ENCODE measurements at places on chromosomes 11 and 22.

DNA sequence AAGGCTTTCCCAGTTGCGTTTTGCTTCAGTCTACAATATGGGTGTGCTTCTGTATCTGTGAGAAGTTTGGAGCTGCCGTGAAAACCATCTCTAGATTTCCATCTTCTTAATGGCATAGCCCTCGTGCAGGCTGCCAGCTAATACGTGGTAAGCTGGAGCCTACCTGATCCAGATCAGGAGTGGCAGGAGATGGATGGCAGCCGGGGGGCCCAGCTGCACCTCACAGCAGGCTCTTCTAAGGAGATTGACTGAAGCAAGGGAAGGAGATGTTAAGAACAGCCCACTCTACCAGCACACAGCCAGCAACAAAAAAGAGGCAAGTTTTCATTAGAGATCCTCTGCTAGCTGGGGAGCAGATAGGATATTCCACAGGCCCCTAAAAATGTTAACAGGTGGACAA is 115.5 kb downstream of the MSANTD4 start:
- DNase-seq: no peak

DNA sequence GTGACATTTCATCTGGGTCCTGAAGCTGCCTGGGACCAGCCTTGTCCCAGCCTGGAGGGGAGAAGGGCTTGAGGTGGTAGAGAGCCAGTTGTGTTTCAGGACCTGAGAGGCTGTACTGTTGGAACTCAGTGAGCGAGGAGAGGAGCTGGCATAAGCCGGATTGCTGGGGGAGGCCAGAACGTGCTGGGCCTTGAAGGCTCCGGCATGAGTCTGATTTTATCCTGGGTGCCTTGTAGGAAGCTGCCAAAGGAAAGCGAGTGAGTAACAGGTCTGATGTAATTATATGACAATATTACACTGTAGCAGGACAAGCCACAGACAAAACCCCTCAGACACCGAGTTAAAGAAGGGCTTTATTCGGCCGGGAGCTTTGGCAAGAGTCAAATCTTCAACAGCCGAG is 17.2 kb downstream of the AP2A2 start:
- DNase-seq: no peak

DNA sequence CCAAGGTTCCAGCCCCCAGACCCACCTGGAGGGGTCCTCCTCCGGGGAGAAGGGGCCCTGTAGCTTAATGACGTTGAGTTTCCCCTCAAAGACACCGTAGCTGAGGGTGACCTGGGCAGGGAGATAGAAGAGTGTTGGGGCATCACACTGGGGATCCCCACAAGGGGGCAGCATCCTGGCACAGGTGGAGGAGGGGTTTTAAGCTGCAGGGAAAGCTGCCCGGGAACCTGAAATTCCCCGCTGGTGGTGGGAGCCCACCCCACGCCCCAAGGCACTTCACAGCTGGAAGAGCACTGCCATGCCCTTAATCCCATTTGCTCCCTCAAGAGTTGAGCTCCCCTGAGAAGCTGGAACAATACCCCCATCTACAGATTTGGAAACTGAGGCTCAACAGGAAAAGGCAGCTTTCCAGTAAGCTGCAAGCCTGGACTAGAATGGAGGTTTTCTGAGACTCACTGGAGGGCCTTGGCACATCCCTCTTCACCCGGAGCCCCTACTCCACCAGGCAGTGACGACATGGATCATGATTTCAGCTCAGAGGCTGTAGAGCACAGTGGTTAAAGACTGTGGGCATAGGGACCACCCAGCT is 13.7 kb downstream of the MFNG start:
- DNase-seq: peak; percentile 34

GRCh38 chr11:133918608-133919260 is 38.0 kb downstream of the IGSF9B start:
- no peak for DNase-seq

DNA sequence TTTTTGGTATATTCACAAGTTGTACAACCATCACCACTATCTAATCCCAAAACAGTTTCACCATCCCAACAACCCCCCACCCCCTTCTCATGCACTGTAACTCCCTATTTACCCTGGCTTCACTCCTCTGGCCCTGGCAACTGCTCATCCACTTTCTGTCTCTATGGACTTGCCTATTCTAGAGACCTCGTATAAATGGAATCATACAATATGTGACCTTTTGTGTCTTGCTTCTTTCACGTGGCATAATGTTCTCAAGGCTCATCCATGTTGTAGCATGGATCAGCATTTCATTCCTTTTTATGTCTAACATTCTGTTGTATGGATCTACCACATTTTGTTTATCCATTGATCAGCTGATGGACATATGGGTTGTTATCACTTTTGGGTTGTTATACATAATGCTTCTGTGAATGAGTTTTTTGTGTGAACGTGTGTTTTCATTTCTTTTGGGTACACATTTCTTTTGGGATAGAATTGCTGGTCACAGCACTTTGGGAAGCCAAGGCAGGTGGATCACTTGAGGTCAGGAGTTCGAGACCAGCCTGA is 46.1 kb downstream of the GDPD5 start:
- no peak for DNase-seq

- DNase-seq: no peak
These were observed 224.1 kb downstream of the CADM1 start for GRCh38 chr11:115279813-115280761.

GRCh38 chr11:14687943-14688627 is 44.5 kb downstream of the PDE3B start:
- no peak for DNase-seq

GRCh38 chr11:101180481-101180880 is 50.9 kb upstream of the PGR start:
- no peak for DNase-seq

DNA sequence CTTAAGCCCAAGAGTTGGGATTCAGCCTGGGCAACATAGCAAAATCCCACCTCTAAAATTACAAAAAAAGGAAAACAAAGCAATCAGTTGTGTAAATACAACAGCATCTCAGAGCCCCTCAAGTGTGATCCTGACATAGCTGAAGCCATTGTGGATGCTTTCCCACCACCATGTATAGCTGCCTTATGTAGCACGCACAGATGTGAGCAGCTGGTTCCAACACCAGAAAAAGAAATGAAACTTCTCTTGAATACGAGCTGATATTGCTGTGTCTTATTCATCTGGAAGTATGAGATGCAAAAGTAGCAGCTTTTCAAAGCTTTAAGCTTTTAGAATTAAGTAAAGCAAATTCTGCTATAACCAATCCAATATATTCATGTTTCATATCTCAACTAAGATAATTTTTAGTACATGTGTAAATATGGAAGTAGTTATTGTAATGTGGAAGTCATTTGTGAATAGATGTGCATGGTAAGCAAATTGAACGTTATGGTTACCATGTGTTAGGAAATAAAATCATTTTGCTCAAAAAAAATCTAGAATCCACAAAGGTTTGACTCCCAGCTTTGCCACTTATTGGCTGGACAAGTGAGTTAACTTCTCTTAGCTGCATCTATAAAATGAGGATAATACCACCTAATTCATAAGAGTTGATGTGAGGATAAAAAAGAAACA is 63.2 kb downstream of the SGSM3 start:
- DNase-seq: no peak

GRCh38 chr11:90237004-90237403 is 14.2 kb upstream of the CHORDC1 start:
- DNase-seq: no peak

DNA sequence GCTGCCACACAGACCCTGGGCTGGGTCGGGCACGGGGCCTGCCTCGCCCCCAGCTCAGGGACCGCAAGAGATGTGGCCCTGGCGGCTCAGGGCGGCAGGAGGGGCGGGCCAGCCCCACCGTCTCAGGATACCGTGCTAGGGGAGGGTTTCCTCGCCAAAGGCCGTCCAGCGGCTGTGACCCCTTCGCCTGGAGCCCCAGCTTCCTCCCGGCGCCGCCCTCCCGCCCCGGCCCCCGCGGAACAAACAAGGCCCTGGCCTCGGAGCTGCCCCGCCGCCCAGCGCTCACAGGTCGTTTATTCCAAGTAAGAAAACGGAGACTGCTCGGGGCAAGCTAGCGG is 543 bp upstream of the AP2A2 start:
- no peak for DNase-seq

DNA sequence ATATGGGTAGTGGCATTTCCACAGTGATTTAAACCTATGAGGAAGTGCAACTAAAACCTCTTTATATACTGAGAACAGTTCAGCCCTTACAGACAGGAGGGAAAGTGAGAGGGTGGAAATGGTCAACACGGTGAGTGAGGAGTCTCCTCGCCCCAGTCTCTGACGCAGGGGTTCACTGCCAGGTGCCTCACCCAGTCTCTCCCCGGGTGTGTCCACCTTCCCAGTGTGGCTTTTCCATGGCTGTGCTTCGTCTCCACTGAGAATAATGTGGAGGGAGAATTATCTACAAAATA is 116.6 kb upstream of the TOP3B start:
- DNase-seq: peak; percentile 69

DNA sequence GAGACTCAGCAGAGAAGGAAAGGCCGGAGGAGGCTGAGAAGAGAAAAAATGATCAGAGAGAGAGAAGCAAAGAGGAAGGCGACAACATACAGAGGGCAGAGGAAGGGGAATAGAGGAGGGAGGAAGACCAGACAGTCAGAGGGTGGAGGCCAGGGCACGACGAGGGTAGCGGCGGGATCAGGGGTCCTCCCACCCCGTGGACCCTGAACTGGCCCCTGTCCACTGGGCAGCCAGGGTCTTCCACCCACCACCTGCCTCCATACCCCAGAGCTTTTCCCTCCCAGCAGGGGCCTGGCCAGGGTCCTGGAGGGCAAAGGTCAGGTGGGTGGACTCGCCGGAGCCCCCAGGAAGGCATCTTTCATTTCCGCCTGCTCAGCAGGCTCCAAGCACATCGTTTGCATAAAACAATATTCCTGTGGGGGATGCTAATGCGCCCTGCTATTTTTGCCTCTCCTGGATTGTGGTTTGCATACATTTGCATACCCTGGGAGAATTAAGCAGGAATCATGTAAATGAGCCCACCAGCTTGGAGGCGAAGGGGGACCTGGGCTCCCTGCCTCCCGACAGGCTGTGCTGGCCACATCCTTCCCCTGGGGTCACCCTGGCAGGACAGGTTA is 394.1 kb downstream of the MN1 start:
- DNase-seq: no peak

GRCh38 chr11:115941481-115941993 is 437.3 kb upstream of the CADM1 start:
- peak; percentile 68 for DNase-seq

- no peak for DNase-seq
These were observed 1024.1 kb upstream of the CCDC90B start for GRCh38 chr11:84310268-84310667.

GRCh38 chr11:32070692-32071091 is 20.2 kb upstream of the RCN1 start:
- no peak for DNase-seq

- DNase-seq: no peak
These were observed 53.8 kb downstream of the LARGE1 start for GRCh38 chr22:33866511-33866910.

DNA sequence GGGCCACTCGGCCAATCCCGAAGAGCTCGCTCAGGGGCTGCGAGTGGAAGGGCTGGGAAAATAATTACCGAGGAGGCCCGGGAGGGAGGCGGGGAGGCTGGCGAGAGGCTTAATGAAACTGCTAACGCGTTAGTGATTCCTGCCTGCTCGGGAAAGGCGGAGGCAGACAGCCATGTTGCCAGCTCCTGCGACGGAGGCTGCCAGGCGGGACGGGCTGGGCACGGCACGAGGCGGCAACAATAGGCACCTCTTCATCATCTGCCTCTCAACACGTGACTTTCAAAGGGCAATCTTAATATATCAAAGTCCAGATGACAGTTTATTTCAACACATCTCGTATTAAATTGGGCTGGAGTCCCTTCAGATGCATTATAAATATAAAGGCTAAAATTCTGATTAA is 68.0 kb upstream of the TCF20 start:
- no peak for DNase-seq

DNA sequence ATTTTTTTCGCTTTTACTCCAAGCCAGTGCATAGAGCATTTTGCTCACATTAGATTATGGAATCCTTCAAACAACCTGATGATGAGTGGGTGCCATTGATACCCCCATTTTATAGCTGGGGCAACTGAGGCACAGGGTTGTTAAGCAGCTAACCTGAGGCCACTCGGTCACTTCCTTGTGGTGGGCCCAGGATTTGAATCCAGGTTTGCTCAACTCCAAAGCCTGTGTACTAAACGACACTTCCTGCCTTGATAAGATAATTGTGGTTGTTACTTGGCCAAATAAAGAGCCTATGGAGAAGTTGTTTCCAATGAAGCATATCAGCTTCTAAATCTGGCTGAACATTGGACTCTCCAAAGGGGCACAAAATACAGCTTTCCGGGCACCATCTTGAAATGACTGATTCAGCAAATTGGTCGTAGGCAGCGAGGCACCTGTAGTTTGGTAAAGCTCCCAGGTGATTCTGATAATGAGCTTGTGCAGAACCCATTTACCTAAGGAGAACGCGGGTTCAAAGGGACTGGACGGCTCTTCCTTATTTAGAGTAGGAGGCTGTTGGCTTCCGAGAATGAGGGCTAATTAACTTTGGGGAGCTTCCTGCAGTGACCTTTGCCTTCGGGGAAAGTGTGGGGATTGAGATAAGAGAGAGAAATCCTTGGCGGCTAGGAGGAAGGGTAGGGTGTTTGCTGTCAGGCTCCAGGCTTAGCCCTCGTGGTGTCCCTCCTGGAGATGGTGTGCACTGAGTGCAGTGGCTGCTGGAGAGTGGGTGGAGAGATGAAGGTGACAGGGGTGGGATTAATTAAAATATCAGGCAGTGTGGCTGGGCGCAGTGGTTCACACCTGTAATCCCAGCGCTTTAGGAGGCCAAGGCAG is 17.5 kb upstream of the EHF start:
- no peak for DNase-seq

DNA sequence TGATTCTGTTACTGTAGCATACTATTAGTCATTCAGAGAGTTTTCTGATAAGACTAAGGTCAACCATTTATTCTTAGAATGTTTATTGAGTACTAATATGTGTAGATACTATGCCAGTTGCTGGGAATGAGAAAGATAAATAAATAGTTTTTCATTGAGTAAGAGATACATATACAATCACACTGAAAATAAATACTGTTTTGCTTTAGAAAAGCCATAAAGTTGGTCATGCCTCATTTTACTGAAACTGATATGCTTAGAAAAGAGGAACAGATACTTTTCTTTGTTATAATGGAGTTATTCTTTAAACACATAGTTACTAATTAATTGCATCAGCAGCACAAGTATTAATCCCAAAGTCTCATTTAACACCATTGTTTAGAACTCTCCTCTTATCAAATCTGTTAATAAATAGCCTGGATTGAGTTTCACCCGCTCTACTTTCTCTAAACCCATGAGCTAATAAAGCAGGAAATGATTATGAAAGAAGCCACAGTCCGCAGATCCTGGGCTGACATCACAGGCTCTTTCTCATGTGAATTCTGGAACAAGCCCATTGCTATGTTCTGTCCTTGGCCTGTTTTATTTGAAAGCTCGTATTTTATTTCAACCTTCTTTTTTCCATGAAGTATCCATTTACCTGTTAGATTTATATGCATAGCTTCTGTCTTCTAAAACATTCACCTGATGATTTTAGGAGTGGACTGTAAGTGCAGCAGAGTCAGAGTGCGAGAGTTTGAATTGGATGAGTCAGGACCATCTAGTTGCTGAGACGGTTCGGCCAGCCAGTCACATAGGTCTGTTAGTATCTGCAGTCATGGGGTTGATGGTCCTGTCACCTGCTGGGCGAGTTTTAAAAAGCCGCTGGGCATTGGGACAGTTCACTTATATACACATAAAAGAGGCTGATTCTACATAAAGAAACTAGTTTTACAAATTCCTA is 35.5 kb downstream of the PIWIL4 start:
- peak; percentile 80 for DNase-seq

- no peak for DNase-seq
These were observed 91.1 kb downstream of the ATXN10 start for GRCh38 chr22:45762545-45763235.
